NCI-H774 (cell line): ENCODE measurements at places on chromosomes 4 and X.

DNA sequence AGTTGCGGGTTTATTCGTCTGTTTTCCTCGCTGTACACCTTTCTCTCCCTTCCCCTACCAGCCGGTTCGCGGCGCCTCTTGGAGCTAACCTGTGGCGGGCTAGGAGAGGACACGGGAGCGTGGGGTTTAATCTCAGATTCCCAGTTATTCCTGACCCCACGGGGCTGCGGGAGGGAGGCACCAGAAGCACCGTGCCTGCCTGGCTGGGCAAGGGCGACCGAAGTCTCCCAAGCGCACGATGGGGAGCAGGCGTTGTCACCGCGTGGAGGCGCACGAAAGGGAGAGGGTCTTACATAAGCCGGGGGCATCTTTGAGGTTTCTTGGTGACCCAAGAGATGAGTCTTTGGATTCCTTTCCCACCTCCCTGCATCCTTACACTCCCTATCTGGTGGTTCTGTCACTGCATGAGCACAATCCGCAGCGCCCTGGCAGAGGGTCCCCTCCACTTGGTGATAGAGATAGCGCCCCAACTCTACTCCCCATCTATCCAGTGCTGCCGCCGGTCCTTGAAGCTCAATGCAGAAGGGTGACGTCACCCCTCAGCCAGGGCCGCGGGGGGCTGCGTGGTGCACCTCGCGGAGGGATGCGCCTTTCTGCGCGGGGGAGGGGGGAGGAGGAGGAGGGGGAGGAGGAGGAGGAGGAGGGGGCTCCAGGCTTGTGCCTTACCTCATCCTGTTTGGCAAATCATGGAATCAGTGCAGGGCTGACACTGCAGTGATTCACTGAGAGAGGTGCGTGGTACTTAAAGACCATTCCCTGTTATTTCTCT, 793 bp downstream of the TSPAN7 start:
- DNase-seq: no peak

DNA sequence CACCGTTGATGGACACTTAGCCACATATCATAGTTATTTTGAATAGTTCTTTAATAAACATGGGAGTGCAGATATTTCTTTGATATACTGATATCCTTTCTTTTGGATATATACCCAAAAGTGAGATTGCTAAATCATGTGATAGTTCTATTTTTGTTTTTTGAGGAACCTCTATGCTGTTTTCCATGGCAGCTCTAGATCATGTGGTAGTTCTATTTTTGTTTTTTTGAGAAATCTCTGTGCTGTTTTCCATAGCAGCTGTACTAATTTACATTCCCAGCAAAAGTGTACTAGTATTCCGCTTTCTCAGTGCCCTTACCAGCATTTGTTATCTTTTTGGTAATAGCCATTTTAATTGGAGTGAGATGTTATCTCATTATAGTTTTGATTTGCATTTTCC, 3.6 kb downstream of the SH3BGRL start:
- no peak for DNase-seq

- DNase-seq: no peak
Measured at GRCh38 chr4:41715155-41715554, 33.4 kb downstream of the PHOX2B start.

- DNase-seq: no peak
Measured at GRCh38 chr4:184911310-184911709, 85.5 kb upstream of the ACSL1 start.

DNA sequence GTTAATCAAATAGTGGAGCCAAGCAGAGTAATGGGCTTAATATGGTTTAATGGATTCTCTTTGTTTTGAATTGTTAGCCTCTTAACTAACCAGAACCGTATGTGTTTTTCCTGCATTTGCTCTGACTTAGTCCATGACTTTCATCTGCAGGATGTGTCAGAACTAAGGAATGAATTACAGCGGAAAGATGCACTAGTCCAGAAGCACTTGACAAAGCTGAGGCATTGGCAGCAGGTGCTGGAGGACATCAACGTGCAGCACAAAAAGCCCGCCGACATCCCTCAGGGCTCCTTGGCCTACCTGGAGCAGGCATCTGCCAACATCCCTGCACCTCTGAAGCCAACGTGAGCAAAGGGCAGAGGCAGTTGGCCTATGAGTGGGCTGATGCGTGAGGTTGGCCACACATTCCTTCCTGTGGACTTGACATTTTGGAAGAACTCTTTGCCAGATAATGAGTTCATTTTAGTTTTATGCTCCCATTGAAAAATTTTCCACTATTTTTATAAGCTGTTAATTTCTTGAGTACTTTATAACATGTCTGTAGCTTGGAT, 9.1 kb downstream of the MED28 start:
- no peak for DNase-seq

- DNase-seq: no peak
Measured at GRCh38 chrX:71396576-71396975, 30.4 kb downstream of the TAF1 start.

GRCh38 chr4:121255986-121256750, 92.0 kb upstream of the TNIP3 start:
- DNase-seq: no peak

DNA sequence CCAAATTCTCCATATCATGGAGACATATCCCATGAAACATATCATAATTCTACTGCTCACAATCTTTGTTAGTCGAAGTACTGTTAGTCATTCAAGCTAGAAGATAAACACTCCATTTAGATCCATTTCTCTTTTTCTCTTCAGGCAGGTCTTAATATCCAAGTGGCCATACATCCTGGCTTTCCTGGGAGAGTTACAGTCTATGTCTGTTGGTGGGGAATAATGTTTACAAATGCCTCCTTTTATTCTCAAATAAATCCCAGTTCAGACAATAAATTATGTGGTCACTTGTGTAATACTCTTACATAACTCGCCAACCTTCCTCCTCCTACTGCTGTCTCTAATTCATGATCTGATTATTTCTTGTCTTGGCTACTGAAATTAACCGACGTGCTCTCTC, 82.1 kb downstream of the VCX3B start:
- no peak for DNase-seq

GRCh38 chr4:180434131-180434895, 1808.9 kb upstream of the TENM3 start:
- no peak for DNase-seq

- no peak for DNase-seq
Measured at GRCh38 chr4:5666741-5667140, 41.6 kb downstream of the EVC2 start.

- DNase-seq: no peak
Measured at GRCh38 chrX:96445531-96446065, 239.0 kb upstream of the DIAPH2 start.

- no peak for DNase-seq
Measured at GRCh38 chr4:148649652-148650331, 207.6 kb upstream of the NR3C2 start.

GRCh38 chr4:14716691-14717090, 285.6 kb upstream of the CPEB2 start:
- DNase-seq: no peak

DNA sequence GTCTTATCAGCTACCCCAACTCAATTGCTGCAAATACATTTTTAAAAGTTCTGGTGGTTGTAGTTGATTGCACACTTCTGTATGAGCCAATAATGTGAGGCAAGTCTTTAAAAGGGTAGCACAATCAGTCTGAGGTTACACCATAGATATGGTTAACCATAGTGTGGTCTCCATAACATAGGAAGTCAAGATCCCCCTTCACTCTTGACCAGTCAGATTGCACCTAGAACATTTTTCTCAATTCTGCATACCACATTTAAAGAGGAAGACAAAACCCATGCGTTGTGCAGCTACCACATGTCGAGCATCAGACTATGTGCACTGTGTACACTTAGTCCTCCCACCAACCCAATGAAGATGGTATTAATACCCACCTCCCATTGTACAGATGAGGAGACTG, 26.5 kb upstream of the CYBB start:
- no peak for DNase-seq

DNA sequence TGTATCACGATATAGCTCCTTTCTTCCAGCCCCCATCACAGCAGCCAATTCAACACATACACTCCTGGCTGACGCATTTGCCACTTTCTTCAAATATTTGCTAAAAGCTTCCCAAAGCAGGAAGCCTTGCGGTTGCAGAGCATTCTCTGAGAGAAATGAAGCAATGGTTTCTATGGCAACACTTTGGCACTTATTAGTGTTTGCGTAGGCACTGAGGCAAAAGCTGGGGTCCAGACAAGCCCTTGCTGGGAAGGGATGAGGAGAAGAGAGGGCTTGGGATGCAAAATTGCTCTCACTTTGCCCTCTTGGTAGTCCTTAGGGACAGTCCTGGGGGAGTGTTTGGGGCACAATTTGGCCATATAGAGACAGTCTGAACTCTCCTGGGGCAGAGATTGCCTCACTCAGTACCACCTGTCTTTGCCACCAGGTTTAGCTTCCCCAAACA, 55.0 kb upstream of the PAK3 start:
- DNase-seq: peak; percentile 39

- DNase-seq: no peak
Measured at GRCh38 chr4:156615066-156615531, 356.5 kb downstream of the PDGFC start.

DNA sequence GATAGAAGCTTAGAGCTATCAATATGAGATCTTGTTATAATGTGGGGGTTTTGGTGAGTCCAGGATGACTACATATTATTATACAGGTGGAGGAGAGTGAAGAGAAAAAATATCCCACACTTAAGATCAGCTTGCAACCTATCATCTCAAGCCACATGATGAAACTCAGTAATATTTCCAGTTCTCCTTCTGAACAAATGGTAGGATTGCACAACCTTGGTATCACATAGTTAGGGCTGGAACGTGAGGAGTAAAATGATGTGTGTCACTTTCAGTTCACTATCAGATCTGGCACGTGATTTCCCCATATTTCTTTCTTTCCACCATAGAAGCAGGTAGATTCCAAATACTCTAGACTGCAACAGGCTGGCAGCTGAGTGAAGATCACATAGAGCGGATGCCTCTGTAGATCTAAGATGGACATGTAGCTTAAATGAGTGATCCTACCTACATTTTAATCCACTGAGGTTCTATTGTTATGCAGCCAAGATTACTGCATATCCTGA, 150.6 kb upstream of the ANKRD50 start:
- DNase-seq: no peak

DNA sequence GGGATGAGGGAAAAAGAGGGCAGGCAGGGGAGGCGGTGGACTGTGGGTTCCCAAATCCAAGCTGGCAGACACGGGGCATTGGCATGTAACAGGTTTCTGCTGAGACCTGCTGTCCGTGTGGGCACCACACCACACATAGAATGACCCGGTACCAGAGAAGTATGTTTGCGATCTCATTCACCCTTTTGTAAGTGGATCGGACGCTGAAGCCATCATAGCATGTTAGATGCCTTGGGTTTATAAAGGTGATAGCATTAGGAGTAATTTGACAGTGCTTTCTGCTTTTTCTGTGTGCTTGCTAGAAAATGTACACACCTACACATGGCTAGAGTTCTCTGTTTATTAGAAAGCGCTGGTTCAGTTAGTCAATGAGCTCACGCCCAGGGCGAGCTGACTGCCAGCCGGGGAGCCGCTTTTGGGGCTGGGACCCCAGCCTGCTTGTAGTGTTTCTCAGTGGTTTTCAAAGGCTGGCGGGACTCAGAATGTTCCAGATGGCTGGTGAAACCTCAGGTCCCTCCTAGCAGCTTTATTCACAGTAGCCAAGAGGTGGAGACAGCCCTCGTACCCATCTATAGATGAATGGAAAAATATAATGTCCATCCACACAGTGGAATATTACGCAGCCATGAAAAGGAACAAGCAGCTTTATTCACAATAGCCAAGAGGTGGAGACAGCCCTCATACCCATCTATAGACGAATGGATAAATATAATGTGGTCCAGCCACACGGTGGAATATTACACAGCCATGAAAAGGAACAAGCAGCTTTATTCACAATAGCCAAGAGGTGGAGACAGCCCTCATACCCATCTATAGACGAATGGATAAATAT, 579 bp downstream of the IL3RA start:
- no peak for DNase-seq

DNA sequence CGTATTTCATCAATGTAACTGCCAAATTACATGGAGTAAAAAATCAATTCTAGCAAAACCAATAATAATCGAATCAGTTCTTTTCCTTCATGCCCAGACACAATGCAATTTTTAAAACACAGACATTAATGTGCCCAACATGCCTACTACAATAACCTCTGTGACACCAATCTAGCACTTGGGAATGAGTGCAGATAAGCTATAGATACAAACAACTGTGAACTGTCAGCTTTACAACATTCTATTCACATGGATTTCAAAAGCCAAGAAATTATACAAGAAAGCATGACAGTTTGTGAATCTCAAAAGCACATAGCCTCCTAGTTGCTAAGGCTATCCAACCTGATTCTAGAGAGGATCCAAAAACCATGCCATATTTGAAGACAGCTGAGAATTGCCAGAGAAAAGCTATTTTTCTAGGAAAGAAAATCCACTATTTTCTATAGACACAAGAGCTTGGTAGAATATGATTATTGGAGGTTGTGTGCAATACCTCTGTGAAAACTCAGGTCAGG, 80.6 kb downstream of the COMMD8 start:
- no peak for DNase-seq

DNA sequence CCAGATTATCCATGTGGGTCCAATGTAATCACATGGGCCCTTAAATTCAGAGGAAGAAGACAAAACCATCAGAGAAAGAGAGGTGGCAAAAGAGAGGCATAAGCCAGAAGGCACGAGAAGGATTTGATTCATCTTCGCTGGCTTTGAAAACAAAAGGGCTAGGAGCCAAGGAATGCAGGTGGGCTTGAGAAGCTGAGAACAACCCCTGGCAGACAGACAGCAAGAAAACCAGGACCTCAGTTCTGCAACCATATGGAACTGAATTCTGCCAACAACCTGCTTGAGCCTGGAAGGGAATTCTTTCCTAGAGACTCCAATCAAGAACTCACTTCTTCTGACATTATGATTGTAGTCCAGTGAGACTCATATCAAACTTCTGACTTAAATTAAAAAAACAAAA, 1531.8 kb downstream of the PCDH7 start:
- DNase-seq: no peak

GRCh38 chrX:70553516-70553915, 108.9 kb downstream of the DLG3 start:
- DNase-seq: no peak

GRCh38 chr4:120331486-120332370, 265.1 kb upstream of the MAD2L1 start:
- DNase-seq: peak; percentile 4

DNA sequence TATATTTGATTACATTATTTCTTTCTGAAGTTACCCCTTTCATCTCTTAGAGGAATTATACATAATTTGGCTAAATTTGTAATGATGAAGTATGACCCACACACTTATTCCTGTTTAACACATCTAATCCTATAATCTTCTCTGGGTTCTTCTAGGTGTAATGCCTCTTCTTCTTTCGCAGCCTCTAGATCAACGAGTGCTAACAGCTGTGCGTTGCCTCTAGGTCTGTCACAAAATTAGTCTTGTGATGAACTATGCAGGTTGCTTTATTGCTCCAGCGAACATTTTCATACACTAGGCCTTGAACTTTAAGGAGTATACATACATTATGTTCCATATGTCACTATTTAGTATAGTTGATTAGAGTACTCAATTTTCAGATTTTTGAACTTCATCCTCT, 89.9 kb downstream of the TTC29 start:
- DNase-seq: no peak

DNA sequence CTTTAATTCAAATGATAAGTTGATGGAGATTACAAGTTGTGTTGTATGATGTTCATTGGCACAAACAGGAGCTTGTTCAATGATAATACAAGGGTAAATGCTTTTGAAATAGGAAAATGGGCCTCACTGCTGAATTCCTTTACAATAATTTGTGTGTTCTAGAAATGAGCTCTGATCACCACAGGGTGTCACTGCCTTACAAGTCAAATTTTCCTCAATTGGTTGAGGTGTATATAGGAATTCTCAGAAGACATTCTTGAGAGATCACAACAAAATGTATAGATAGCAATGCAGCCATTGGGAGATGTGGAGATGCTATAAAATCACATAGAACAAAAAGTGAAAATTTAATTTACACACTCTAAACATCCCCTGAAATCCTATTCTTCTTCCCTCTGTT, 49.6 kb downstream of the KLF8 start:
- no peak for DNase-seq
